PC-3 (cell line): ENCODE measurements at places on chromosomes 1 and 21. TPM values are rescaled to one million over a fixed set of nuclear protein-coding genes. Genes with fewer than 3 reads are reported as not detected.

DNA sequence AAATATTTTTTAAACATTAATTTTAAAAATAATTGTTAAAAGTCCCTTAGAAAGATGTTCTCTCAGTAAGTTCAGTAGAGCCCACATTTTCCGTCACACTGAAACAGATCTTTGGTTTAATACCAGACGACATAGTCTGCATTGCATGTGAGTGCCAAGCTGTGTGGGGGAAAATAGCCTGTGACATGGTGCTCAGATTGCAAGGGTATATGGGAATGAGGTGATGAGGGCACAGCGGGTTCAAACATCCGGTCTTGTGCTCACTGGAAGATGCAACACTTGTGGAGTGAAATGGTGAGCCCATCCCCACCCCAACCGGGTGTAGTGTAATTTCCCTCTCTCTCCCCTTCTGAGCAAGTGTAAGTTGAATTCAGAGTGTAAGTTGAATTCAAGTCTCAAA is 114.3 kb downstream of the PEX14 start:
- DNase-seq: no peak

MYCL gene
- 4.0 and 6.6 TPM in 2 replicates for total RNA-seq

DNA sequence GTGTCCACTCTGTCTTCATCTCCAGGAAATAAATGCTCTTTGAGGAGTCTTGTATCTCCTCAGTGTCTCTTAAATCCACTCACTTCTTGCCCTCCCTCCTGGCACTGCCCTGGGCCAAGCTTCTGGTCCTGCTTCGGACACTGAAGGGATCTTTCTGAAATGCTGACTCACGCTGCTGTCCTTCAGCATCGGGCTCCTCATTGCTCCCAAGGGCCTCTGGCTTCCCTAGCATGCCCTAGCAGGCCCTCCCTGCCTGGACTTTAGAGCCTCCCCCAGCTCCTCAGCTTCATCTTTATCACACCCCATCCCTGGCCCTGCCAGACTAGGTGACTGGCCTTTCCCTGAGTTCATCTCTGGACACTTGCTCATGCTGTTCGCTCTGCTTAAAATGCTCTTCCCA is 96.6 kb downstream of the FOXD2 start:
- DNase-seq: no peak

DNA sequence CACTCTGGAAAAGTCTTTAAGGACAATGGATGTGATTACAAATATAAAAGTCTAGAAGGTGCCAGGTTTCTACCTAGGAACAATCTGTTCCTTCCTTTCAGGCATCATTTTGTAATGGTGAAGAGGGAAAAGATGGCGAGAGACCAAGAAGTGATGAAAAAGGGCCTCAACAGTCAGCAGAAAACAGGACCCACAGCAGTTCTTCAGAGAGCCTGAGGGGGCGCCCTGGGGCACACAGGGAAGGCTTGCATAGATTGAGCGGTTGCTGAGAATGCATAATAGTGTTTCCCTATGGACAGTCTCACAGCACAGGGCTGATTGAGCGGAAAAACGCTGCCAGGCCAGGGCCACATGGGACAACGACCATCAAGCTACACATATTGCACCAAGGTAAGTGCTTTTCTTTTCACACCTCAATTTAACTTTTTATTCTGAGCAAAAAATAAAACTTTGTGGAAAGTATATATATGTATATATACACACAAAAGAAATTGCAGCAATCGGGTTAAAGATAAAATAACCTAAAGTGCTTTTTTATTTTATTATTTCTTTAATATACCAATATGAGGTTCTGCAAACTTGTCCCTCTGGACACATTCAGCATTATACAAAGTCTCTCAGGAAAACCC is 3.1 kb upstream of the YRDC start:
- DNase-seq: peak; percentile 83

MAEL gene
- not detected in 2 replicates for total RNA-seq

DNA sequence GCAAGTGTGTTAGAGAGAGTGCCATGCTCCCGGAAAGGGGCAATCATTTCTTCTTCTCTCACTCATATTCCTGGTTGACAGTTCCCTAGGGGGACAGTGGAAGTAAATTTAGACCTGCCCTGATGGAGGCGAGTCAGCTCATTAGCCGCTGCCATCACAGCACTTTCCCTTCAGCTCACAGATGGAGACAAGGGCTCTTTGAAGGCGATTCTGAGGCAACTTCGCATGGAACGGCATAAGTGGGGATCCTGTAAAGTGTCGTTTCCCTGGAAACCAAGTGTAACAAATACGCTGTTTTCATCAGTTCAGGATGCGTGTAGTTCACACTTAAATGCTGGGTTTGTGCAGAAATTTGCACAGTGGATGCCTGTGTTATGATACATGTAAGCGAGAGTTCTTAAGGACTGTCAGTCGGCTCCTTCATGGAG is 114.5 kb upstream of the TMPRSS15 start:
- no peak for DNase-seq
